ENCODE measurements at places on chromosomes 6 and 20.

DNA sequence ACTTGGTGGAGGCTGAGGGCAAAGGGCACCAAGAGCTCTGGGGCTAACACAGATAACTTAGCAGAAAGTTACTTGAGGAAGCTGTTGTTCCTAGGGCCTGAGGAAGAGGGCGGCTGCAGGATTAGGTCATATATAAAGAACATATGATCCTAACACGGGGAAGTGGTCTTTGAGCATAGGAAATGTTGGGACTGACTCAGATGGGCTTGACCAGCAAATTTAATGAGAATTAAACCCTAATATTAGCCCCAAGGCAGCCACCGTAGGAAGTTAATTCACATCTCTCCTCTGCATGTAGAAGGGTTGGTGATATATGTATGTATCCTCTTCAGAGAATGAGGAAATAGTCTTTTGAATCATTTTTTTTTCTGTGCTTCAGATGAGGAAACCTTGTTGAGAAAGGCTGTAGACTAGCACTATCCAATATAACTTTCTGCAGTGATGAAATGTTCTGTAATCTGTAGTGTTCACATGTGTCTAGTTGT is 9.2 kb upstream of the ZBTB9 start:
- no peak for DNase-seq

DNA sequence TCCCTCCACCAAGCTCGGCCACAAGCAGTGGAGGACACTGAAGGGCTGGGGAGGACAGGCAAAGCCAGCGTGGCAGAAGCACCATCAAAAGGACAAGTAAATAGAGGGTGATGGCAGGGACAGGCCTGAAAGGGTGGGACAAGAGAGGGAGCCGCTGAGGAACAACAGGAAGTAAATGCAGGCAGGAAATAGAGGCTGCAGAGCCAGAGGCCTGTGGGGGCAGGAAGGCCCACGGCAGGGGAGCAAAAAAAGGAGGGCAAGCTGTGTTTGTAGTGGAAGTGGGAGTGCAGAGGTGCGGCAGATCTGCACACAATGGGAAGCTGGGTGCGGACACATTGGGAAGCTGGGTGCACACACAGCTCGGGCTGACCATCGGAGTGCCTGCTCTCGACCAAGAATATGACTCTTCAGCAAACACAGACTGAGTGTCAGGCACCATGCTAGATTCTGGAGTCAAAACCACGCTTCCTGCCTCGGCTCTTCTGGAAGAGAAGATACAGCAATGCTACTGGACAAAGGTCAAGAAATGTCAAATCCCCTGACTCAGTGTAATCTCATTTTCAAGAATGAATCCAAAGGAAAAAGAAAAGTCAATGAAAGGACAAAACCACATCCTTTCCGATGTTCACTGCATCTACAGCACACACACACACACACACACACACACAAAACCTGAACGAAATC is 40.4 kb upstream of the RAB22A start:
- DNase-seq, result no peak

DNA sequence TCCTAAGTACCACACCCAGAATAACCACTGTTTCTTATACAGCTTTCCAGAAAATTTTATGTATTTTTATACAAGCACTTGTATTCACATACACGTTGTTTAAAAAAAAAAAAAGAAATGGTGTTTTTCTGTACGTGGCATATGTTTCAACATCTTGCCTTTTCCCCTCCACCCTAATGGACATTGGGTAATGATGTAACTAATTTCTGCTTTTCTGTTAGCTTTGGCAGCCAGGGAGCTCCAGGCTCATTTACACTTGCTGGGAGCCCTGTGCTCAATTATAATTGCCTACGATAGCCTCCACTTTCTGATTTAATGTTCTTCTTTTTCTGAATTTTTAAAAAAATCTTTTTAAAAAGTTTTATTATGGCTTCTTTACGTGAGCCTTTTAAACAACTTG is 352.4 kb downstream of the UTRN start:
- DNase-seq, result no peak

DNA sequence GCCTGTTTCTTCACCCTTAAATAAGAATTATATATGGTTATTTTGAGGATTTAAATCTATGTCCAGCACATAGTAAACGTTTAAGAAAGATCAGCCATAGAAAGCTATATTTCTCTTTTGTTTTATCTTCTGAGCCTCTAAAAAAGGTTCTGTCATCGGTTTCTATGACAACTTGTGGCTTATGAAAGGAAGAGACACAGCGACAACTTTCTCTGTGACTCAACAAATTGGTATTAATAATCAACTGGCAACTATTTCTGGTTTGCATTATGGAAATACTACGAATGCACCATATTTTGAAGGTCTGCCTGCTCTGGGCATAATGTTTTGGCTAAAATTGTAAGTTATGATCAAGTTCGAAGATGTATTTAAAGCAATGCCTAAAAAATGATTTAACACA is 751.0 kb downstream of the CD109 start:
- no peak for DNase-seq

DNA sequence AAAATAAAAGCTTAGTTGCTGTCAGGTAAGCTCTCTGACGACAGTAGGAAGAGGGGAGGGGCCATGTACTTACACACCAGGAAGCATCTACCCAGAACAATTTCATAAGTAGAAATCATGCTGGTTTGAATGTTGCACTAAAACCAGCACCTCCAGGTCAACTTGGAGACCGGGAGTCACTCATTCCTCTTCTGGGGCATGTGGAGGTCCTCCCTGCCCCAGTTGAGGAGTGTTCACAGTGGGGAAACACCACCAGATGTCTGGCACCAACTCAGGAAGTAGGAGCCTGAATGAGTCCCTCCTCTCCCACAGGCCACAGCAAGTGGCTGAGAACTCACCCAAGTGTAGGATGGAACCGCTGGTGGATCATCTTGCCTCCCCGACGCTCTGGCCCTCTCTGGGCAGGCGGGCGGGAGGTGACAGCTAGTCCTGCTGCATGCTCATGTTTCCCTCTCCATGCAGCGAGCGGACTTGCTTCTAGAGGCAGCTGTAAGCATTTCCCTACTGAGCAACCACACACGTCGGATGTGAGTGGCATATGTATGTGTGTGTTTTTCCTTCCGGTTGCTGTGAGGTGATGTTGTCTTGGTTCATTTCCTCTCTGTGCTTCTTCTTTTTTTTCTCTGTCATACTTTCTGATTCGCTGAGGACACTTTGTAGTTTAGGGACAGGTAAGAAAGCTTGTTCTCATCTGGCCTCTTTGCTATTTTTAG is 149.5 kb upstream of the NEDD9 start:
- DNase-seq, result no peak

DNA sequence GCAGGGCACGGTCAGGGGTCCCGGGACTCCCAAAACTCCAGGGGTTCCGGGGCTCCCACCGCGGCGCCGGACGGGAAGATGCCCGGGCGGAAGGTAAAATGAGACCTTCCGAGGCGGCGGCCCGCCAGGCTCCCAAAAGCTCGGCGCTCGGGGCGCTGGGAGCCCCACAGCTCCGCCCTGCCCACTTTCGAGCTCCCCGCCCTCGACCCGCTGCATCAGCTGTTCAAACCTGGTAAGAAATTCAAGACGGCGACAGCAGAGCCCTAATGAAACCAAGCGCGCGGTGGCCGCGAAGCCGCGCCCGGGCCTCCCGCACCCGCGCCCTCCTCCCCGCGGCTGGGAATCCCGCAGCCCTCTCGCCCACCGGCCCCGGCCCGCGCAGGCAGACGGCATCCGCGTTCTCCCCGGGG is 369 bp downstream of the SLC4A11 start:
- no peak for DNase-seq

DNA sequence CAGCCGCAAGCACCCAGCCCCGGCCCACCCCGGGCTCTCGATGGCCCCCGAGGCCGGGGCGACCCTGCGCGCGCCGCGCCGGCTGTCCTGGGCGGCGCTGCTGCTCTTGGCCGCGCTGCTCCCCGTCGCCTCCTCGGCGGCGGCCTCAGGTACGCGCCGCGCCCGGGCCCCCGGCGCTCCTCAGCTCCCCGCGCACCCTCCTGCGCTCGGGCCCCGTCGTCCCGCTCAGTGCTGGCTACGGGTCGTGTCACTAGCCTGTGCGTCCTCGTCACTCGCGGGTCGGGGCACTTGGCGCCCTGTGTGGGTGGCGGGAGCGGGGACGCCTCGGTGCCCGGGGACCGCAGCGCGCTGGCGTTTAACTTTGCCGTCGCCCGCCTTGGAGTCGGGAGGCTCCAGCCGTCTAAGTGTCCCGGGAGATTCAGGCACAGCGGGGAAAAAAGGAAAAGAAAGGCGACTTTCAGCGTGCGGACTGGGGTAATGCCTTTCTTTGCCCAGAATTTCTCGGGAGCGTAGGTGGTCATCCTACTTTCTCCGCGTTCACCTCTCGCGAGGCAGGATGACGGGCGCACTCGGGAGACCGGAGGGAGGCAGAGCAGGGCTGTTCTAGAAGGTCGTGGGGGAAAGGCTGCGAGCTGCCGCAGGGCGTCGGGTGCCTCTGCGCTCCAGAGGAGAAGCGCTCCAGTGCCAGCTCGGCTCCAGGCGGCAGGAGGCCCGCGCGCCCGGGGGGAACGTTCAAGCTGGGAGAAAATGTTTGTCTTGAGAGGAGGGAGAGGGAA is 545 bp downstream of the FNDC1 start:
- DNase-seq, result no peak

GRCh38 chr6:114159727-114160126 is 183.1 kb downstream of the HS3ST5 start:
- no peak for DNase-seq

- no peak for DNase-seq
These were observed 42.3 kb downstream of the NINL start for GRCh38 chr20:25543068-25543467.

DNA sequence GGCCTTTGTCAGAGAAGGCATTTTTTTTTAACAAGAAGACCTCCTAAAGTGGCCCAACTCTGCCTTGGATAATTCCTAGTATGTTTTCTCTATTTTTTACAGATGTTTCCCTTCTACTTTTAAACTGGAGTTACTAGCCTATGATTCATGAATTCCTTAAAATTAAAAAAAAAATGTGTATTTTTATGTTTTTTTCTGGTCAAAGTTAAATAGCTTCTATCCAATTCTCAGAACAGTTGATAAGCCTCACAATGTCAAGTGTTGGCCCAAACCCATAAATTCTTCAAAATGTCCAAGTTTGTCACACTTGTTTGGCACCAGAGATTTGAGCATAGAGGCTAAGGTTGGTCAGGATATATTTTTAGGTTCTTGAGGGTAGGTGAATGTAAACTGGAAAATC is 64.0 kb downstream of the JAG1 start:
- no peak for DNase-seq

GRCh38 chr6:9380568-9380967 is 945.2 kb upstream of the SLC35B3 start:
- no peak for DNase-seq

DNA sequence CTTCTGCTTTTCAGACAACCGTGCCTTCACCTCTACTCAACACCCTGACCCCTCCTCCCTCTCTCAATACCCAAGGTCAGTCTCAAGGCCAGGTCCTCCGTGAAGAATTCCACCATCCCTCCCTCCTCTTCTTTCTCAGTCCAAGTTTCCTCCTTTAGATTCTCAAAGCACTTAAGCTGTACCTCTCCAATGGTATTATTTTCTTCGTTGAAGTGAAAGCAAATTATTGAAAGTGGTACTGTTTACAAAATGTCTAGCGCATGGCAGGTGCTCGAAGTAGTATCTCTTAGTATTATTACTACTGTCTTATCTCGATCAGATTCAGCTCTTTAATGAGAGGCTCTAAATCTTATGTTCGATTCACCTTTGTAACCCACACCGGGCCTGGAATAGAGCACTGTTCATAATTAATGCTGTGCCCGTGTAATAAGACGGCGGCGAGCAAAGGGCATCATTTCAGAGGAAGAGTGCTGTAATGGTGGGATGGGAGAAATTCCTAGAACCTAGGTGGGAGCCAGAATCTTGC is 593 bp upstream of the RALGAPB start:
- no peak for DNase-seq

DNA sequence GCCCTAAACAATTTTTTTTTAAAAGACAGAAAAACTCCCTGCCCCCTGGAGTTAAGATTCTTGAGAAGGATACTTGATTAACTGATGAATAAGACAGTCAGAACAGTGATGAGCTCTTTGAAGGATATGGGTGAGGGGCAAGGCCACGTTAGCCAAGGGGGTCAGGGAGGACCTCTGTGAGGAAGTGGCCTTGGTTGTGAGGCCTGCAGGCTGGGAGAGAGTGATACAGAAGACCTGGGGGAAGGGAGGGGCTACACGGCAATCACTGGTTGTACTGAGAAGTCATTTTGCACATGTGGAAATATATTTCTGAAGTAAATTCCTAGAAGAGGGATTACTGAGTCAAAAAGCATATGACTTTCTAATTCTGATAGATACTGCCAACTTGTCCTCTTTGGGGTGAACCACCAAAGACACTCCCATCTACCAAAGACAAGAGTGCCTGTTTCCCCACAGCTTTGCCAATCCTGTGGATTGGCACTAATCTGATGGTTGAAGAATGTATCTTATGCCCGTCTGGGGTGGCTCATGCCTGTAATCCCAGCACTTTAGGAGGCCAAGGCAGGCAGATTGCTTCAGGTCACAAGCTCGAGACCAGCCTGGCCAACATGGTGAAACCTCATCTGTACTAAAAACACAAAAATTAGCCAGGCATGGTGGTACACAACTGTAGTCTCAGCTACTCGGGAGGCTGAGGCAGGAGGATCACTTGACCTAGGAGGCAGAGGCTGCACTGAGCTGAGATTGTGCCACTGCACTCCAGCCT is 22.3 kb upstream of the BCAS4 start:
- no peak for DNase-seq

DNA sequence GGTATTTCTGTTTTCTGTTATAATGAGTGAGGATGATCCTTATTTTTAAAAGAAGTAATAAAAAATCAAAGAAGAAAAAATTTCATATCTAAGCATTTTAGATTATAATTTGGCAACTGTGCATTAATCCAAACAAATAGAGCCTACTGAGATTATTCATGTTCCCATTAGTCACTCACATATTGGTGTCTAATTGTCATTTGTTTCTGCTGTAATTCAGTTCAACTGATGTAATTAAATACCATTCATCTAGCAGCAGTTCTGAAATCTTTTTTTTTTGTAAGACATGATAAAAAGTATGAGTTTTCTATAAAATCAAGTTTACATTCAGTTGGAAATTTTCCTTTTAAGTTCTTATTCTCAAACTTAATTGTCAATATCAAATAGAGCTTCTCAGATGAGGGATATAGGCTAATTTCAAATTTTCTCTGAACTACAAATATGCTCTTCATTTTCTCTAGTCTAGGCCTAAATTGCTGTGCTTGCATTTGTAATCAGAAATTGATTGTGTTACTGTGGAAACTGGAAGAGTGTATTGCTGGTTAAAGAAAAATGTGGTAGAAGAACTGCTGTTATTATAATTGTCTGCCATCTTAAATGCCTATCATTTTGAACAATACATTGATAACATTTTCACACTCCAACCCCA is 23.6 kb downstream of the PACRG start:
- DNase-seq, result no peak
